ENCODE measurements at places on chromosomes 11 and 22.

DNA sequence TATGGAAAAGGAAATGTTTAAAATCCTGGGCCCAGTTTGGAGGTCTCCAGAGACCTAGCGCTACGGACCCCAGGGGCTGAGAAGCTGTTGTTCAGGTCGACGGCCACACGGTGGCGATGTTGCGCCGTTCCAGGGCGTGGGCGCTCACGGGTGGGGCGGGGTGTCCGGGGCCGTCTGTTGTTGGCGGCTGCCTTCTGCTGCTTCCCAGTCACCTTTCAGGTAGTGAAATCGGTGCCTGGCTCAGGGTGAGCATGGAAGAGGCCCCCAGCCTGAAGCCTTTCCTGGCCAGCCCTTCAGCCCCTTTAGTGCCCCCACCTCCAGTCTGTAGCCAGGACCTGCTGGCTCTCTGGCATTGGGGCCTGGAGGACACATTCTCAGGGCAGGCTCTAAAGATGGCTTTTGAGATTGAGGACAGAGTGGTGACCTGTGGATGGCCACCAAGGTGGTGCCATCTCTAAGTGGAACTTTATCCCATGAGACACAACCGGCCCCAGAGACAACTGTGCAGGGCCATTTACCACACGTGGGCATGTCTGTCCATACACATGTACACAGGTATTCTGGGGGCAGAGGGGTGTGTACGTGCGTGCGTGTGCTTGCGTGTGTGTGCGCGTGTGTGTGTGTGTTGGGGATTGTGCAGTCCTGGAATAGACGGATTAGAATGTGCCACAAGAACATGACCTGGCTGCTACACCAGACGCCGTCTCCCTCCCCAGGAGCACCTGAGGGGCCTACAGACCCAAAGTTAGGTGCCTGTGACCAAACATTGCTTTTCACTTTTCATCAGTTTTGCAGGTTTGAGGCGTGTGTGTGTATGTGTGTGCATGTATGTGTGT, 53.8 kb downstream of the ST14 start:
- peak; percentile 75 for DNase-seq

DNA sequence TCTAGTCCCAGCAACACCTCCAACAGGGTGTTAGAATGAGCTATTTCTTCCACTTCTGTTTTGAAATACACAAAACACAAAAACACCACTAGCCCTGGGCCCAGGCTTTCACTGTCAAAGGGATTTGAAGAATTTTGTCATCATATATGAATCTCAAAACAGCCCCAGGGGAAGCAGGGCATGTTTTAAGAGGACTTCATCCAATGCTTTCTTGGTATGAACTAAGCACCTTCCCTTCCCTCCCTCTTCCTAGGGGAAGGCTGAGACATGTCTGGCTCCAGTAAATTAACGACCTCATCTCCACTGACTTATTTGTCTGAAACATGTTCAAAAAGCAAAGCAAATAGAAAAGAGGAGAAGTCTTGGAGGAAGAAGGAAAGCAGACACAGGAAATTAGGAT, 75.7 kb upstream of the INCENP start:
- no peak for DNase-seq

GRCh38 chr11:47164321-47164720, 12.4 kb downstream of the ARFGAP2 start:
- no peak for DNase-seq

- no peak for DNase-seq
Measured at GRCh38 chr22:23574371-23574811, 5.7 kb downstream of the IGLL1 start.

DNA sequence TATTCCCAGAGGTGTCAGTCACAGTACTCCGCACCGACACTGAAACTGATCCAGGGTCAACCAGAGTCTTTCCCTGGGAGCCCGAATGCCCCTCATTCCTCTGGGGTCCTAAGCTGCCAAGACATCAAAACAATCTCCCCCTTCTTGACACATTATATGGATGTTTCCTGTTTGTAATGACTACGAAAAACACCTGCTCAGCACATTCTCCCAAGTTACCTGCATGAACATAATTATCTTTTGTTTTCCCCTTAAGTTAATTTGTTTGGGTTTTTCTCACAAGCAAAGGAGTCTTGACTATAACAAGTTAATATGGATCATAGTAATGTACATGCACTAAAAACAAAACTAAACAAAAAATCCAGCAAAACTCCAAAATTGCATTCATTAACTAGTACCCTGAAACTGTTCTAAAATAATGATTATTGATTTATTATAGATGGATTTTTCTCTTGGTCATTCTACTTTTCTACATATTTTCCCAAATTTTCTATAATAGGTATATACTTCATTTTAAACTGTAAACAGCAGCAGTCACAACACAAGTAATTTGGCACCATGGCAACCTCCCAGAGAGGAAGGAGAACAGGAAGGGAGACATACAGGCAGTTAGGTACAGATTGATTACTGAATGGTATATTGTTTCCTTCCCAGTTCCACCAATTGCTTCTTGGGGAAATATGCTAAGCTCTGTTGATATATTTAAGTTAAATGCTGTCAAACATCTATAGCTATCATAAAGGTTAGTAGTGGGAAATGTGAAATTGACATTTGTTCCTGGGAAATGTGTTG, 631.5 kb downstream of the METTL15 start:
- no peak for DNase-seq

GRCh38 chr11:75350743-75351540, 519 bp downstream of the ARRB1 start:
- peak; percentile 61 for DNase-seq

DNA sequence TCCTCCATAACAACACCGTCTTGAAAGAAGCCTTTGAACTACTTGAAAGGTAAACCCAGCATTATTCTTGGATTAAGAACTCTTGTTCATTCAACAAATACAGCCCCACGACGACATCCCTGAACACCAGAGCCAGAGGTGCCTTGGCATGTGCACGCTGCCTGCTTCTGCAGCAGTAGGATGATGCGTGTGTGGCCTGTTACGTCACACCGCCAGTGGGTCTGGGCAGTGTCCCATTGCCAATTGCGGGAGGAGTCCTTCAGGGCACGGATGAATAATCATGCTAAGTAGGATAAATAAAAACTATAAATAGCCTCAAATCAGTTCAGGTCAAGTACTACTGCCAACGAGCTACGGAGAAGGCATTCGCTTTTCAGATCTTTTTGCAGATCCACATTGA, 380.5 kb downstream of the SHANK2 start:
- DNase-seq, result peak; percentile 18

DNA sequence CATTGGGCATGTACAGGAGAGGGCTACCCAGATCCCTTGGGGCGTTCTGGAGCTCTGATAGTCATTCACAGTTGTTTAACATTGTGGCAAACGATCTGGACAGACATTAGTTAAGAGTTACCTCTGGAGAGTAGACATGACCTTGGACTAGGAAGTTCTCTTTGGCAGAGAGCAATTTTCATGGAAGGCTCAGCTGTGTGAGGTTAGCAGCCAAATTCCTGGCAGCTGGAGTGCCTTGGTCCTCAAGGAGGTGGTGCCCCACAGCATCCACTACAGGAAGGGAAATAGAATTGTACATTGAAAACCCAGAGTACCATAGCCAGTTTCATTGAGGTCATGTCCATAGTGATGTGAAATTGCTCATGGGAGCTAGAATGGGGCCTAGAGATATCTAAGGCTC, 82.8 kb downstream of the BLID start:
- no peak for DNase-seq

DNA sequence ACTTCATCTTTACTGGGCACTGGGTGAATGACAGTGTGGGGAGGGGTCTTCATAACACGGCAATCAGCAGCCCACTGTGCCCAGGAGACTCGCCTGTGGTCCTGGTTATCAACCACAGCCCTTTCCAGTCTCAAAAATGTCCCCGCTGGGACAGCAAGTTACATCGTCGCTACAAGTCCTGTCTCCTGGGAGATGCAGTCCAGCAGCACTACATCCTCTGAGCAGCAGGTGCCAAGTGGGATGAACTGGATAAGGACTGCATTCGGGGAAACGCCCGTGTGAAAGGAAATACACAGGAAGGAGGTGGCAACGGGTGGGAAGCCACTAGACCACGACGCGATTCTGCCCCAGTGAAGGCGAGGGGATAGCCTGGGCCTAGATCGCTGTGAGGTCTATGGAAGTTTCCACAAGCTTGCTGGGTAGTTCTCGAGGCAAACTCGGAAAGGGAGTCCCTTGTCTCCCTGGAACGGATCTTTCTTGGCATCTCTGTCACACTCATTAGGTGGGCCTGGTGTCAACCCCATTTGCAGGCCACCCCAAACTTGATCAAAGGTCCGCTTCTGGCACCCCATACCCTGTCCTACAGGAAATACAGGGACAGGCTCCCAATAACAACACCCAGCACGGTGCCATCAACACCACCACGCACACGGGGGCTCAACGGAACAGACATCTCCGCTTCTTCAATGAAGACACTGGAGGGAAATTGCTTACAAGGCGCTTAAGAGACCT, 4.4 kb downstream of the ASCL2 start:
- DNase-seq, result no peak

- no peak for DNase-seq
Measured at GRCh38 chr11:131199015-131199280, 171.5 kb upstream of the NTM start.

DNA sequence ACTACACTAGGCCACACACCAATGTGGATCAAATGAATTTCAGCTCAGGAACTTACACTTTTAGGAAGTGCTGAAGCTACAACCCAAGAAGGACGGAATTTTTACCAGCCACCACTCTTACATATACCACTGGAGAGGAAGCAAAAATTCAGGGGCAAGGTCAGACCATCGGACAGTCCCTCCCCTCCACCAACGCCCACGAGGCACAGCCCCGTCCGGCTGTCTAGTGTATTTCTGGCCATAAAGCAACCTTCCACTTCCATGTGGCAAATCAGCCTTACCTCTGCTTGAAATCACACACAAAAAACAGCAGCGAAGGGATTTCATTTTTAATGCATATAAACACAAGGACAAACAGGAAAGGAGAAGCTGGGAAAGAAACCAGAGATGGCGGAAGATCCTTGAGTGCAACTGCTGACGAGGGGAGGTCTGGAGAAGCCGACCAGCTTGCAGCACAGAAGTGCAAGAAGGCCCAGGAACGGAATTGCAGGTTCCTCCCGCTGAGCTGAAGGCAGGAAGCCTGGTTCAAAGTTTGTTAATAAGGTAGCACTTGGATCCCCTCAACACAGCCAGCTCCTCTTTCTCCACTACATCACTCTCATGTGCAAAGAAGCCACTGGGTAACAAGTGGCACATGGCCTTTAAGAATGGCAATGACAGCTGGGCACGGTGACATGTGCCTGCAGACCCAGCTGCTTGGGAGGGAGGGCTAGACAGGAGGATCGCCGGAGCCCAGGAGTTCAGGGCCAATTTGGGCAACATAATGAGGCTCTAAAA, 71.5 kb downstream of the SHANK2 start:
- no peak for DNase-seq

DNA sequence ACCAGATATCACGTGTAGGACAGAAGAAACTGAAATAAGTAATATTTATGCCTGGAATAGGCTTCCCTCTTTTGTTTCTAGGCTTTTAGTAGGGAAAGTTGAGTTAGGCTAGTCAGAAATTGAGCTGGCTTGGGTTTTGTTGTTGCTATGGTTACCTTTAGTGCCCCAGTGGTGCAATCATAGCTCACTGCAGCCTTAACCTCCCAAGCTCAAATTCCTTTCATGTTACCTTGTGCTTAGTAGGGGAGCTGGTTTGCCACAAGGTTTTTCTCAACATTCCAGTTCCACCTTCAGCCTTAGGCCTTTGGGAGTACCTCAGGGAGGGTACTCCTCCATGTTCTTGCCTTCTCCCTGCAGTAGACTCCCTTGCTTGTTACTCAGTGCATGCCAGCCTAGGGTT, 69.1 kb upstream of the SUSD2 start:
- no peak for DNase-seq

DNA sequence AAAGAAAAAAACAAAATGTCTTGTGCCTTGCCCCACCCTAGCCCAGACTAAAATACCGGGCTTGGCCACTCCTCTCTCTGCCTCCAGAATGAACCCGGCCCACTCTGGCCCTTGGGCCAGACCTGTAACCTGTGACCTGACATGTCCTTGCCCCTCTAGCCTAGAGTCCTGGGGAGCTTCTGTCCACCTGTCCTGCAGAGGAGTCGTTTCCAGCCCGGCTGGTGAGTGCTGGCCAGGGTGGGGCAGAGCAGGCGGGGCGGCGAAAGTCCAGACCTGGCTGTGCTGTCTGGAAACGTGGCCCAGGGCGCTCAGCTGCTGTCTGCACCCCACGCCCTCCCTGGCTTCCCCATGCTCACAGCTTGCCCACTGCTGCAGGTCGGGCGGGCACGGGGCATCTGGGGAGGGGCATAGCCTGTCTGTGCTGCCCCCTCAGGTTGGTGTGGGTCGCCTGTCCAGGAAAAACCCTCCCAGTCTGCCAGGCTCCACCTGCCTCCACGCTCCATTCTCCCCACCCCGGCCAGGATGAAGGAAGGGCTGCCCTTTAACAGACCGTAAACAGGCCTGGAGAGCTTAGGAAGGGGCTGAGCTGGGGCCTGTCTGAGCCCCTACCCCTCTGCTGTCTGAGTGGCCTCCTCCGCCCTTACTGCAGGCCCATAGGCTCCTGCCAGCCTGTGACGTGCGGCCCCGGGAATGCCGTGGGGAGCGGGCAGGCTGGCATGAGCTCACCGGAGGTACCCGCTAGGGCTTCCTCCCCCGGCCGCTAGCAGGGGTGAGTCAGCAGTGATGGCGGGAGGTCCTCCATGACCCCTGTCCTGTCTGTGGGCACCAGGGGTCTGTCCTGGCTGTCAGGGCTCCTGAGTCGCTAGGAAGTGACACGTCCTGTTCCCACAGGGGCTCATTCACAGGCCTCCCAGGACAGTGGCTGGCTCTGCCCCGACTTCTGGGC, 1.9 kb downstream of the CD151 start:
- peak; percentile 86 for DNase-seq

- no peak for DNase-seq
Measured at GRCh38 chr22:45291061-45291930, 6.5 kb downstream of the UPK3A start.

DNA sequence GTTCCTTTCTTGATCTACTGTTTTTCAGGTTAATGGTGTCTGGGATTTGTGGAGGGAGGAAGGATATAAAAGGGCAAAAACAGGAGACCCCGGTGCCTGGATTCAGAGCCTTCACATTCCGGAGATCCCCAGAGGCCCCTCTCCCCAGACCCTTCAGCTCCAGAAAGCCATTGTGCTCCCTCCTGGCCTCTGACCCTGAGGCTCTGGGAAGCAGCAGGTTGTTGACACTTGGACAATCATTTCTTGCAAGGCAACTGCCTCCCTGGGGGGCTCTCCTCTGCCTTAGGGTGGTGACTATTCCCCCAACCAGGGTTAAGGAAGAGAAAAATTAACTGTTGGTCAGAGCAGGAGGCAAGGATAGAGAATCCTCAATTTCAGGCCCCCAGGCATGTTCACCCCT, 86.9 kb upstream of the NNMT start:
- no peak for DNase-seq

DNA sequence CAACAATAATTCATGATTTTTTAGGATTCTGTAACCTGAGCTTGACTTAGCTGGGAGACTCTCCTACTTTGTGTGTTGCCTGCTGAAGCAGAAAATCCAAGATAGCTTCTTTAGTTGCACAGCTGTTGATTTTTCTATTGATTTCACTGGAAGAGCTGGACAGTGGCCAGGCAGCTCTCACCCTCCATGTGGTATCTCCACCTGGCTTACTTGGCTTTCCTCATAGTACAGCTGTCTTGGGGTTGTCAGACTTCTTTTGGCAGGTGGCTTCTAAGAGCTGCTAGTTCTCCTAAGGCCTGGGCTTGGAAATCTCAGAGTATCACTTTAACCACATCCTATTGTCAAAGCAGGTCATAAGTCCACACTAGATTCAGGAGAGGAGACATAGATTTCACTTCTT, 130.8 kb upstream of the SPON1 start:
- no peak for DNase-seq

- peak; percentile 87 for DNase-seq
Measured at GRCh38 chr11:12281571-12282478, 95.5 kb upstream of the PARVA start.
